ENCODE measurements at places on chromosomes 6 and 20. TPM values are rescaled to one million over a fixed set of nuclear protein-coding genes. Genes with fewer than 3 reads are reported as not detected.
A peak's percentile ranks its signal among the peaks of the same experiment; 100 is the strongest.

Gene KCNK16
- total RNA-seq, result not detected

Gene CCM2L
- 0.08 TPM for total RNA-seq

Gene BIRC7
- total RNA-seq, result 7.7 TPM

DNA sequence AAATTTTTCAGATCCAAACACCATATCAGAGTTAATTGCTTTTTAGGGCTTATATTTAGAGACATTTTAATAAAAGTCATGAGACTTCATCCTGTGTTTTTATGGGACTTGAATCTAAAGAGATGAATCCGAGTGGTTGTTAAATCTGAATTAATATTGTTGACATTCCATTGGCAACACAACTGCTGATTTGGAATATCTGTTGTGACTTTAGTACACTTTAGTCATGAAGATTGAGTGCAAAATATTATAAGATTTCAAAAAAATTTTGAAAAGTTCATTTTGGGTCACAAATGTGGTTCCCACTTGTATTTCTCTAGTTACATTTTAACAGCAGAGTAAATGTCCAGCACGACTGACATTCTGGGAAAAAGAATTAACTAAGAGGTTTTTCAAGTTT lies 442.7 kb upstream of the HSF2 start:
- no peak for DNase-seq

DNA sequence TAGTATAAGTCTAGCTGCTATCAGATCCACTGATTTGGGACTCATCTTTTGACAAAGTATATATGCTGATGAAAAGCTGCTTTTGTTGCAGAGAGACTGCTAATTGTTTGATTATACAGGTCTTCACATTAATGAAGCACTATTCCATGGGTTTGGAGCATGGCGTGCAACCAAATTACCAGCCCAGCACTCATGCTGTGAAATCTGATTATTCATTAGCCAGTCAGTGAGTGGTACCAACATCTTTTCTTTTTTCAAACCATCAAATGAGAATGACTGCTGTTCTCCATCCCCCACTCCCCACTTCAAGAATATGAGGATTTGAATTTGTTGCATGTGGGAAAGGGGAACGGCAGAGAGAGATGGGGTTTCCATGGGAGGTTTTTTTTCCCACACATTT lies 91.3 kb downstream of the ID4 start:
- no peak for DNase-seq

DNA sequence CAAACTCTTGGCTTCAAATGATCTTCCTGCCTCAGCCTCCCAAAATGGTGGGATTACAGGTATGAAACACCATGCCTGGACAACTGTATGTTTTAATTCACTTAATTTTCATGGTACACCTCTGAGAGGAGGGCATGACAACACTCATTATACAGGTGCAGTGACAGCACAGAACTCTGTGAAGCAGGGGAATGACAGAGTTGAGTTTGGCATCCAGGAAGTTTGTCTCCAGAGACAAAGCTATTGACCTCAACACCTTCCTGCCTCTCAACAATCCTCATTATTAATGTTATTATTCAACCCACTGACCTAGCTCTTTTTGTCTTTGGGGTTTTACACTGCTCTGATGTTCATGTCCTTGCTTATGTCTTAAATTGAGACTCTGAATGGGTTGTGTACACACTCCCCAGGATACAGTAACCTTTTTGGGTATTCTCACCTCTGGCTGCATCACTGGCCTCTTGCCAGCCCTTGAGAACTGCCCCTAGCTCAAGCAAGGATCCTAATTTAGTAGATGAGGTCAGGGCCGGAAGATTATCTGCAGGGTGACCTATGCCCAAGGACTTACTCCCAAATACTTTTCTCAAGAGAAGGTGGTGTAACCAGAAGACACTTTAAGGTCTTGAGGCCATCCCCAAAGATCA lies 13.0 kb upstream of the IER3 start:
- no peak for DNase-seq

DNA sequence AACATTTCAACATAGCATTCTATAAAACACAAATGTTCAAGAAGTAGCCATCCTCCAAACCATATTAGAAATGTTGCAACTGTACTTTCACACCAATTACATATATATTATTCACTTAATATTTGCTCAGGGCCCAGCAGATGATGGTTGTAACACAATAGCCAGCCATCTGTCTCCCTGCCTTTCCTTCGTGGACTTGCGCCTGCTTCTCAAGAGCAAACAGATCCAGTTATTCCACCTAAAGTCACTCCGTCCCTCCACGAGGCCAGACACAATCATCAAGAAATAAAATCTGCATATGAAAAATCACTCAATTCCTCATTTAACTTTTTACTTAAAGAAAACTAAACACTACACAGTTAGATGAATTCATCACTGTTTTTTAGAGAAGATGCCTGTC lies 160.4 kb downstream of the RALGAPA2 start:
- no peak for DNase-seq

DNA sequence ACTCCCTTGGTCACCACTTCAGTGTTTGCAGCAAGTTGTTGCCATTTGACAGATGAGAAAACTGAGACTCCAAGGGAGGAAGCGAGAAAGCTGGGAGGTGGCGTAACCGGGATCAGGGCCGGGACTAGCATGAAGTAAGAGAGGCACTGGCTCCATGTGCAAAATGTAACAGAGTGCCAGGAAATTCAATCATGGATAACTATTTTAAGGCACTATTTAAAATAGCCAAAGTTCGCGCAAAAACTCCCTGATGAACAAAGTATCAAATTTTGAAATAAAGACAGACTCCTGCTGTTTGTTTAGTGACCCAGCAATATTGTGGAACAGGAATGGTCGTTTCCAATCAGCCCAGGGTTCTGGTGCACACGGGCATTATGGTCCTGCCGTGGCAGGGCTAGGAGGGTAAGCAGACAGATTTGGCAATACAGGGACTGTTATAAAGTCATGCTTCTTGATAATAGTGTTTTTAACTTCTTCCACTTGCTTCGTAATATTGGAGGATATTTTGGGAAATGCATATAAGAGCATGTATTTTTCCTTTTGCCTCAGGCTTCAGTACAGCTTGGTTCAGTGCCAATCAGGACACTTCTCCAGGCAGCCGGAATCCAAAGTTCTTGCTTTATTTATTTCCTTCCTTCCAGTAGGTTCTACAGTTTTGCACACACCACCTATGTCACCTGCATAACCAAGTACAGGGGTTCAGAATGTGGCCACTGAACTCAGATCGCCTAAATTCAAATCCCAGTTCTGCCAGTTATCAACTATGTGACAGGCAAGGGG lies 141.6 kb downstream of the EYA2 start:
- DNase-seq, result no peak

- no peak for DNase-seq
These were observed 20.0 kb downstream of the HLA-B start for GRCh38 chr6:31336896-31337496.

- no peak for DNase-seq
These were observed 98.7 kb downstream of the PHACTR3 start for GRCh38 chr20:59703046-59703445.

GRCh38 chr6:85923013-85923430 lies 280.3 kb upstream of the SYNCRIP start:
- DNase-seq, result peak; percentile 70

DNA sequence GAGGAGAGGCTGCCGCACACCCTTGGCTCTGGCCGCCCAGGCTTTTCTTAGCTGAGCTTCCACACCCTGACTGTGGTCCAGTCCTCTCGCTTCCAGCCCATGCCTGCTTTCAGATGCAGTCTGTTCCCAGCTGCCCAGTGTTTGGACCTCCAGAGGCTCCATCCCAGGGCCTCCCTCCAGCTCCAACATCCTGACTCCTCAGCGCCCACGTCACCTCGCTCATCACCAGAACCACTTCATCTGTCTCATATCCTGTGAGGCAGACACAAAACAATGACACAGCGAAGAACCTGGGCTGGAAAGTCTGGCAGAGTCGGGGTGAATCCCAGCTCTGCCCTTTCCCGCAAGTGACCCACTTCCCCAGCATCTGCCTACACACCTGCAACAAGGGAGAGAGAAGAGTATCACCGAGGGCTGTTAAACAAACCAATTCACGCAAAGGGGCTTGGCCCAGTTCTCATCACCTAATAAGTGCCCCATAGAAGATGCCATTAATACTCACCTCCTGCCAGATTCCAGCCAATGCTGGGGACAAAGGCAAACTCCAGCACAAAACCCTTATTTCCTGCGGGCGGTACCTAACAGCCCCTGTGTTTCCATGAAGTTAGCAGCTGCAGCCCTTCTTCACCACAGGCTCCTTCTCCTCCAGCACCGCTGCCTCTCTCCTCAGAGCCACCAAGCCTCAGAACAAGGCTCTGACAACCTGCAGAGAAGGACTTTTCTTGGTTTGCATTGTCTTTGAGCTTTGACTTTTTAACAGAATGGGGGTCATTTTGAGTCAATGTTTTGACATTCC lies 133.4 kb upstream of the CDH4 start:
- DNase-seq, result no peak
